Stimulated activated CD4-positive, alpha-beta T cell treated with anti-CD3 and anti-CD28 coated beads, Interleukin-15, amount 100 ng/mL, for 1 hour (primary cell): ENCODE measurements at places on chromosomes 2 and 18.

DNA sequence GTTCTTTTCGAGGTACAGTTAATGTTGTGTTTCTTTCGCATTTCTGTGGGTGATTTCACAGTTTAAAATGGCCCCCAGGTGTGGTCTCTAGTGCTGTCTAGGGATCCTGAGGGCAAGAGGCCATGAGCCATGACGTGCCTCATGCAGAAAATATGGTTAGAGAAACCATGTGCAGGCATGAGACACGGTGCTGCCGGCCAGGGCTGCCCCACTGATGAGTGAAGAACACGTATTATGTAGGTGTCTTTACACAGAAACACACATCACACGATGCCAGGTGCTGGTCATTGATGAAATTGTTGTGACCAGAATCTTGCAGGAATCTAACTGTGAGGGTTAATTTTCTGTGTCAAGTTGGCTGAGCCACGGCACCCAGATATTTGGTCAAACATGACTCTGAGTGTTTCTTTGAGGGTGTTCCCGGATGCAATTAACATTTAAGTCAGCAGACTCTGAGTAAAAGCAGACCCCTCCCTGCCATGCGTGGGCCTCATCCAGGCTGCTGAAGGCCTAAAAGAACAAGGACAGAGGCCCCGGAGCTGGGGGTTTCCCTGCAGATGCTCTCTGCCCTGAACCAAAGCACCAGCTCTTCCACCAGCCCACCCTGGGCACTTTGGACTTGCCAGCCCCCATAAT is 463.0 kb upstream of the MYT1L start:
- no peak for DNase-seq

GRCh38 chr2:40386177-40386576 is 65.7 kb downstream of the SLC8A1 start:
- DNase-seq: no peak

- DNase-seq: no peak
Observed at GRCh38 chr2:85996591-85996990, 107.8 kb upstream of the ST3GAL5 start.

GRCh38 chr2:33168922-33169321 is 222.2 kb downstream of the LTBP1 start:
- no peak for DNase-seq
